ENCODE measurements at places on chromosomes 16 and 17.
A peak's percentile ranks its signal among the peaks of the same experiment; 100 is the strongest.

DNA sequence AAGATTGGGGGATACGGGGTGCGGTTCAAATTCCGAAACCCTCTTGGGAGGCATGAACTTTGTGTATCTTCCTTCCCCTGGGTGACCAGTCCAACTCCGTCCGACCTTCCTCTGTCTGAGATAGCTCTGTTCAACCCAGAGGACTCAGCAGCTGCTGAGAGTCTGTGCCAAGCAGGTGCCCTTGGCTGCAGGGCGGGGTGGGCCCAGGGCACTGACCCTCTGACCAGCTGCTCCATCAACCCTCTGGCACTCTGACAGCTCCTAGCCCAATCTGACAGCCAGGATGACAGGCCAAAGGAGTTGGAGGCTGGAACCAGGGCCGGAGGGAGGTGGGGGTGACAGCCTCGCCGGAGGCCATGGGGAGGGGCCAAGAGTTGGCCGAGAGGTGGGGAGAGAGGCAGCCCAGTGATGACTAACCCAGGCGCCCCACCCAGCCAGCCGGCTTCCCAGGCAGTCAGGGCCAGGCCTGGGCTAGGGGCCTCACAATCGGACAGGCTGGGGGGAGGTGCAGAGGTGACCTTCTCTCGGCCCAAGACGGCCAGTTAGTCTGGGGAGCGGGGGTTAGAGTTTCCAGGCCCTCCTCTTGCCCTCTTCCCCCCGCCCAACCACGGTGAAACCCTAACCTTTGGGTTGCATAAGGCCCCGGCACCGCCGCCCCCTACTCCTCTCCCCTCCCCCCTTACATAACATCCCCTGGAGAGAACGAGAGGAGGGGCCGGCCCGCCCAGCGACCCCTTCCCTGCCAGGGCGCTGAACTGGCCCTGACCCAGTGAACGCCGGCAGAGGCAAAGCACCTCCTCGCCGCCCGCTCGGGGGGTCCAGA, 5.0 kb upstream of the TLCD2 start:
- DNase-seq, result peak; percentile 96

DNA sequence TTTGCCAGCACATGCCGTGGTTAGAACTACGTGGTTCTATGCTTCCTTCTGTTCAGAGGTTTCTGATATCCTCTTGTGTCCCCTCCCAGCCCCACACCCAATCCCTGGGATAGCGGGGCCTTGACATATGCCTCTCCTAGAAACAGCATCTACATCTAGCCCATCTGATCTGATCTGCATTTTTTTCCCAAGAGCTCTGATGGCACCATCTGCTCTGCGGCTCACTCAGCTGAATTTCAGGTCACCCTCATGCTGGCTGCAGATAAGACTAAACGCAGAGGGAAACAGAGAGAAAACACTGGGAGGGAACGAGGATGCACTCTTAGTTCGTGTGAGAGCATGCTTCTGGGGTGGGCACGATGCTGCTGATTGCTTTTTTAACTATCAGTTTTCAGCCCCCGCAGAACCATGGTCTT, 10.7 kb downstream of the WIPI1 start:
- no peak for DNase-seq

- peak; percentile 50 for DNase-seq
These were observed 1.8 kb downstream of the MAP3K14 start for GRCh38 chr17:45314741-45315647.

DNA sequence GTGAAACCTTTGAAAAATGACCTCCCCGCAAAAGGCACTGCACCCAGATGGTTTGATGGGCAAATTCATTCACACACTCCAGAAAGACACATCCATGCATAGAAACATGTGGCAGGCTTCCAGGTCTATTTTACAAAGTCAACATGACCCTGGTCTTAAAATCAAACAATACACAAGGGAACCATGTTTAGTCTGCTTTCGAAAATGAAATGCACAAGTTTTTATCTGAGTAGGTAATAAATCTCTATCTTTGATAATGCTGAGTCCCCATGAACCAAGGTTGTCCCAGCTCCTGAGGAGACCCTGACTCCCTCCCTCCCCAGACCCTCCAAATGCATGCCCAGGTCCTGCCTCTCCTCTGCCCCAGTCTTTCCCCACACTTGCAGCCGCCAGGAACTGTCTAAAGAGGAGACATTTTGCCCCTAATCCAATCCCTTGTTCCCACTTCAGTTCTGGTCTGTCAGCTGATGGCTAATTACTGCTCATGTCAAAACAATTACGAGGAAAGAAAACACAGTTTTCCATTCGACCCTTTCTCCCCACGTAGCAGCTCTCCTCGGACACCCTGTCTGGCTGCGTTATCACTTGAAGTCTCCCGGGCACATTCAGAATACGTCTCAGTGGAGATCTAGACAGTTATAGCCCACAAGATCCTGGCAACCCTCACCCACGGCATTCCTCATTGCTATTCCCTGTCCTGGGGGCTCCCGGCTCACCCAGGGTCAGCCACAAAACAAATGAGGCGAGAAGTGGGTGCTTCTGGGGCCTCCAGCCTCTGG, 68.8 kb upstream of the RCVRN start:
- no peak for DNase-seq

GRCh38 chr17:62075308-62075815, 10.3 kb upstream of the MED13 start:
- no peak for DNase-seq

- DNase-seq, result no peak
These were observed 74.3 kb downstream of the AXIN2 start for GRCh38 chr17:65487161-65487560.

DNA sequence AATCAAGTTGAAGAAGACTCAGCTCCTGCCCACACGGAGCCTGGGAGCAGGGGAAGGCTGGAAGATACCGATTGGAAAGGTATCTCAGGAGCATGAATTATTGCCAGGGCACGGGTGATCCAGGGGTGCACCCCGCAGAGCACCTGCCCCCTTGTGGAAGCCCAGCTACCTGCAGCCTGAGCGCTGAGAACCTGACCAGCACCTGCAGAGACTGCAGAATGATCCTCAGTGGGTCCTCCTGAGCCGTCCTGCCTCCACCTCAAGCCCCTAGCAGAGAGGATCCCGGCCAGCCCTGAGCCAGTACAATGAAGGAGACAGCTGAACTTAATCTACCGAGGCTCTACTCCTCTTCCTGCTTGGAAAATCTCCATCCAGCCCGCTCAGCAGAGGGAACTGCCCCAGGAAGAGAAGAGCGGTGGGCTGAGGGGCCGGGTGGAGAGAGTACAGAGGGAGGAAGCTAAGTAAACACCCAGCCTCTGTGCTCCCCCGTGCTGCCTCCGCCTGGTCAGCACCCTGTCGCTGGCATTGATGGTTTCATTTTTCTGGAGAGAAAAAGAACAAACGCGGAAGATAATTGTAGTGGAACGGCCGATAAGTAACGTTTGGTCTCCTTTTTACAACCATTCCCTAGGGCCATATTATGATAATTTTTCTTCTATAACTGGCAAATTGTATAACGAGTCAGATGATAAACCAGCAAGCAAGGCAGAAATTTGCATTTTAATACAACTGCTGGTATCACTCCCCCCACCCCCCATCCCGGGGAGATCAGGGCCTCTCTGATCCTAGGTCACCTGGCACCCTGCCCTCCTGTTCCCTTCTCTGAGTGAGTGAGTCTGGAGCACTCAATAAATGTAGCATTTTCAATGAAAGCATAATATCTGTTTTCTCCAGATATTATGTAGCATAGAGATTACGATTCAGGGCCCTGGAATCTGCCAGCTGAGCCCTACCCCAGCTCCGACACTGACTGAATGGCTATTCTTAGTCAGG, 204.5 kb upstream of the RPL38 start:
- DNase-seq, result no peak

- no peak for DNase-seq
These were observed 2.7 kb upstream of the ABCA3 start for GRCh38 chr16:2343211-2343610.

- DNase-seq, result no peak
These were observed 37.2 kb upstream of the TBX2 start for GRCh38 chr17:61362396-61362795.

GRCh38 chr17:59498530-59499307, 66.7 kb upstream of the DHX40 start:
- DNase-seq, result no peak

GRCh38 chr16:64990101-64990500, 131.8 kb downstream of the CDH11 start:
- no peak for DNase-seq

DNA sequence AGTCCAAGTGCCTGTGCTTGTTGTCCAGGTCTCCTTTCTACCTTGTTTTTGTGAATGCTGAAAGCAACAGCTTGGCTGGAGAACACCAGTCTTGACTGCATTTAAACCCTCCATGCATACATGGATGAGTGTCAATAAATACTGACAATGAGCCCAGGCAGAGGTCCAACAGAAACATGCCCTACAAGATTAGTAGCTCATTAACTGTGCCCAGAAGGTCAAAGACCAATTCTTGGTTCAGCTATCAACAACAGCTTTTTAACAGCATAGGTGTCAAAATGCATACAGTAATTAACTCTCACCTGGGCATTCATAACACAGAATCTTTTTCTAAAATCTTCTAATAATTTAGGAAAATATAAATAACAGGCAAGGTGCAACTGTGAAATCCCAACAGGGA, 63.2 kb downstream of the N4BP1 start:
- DNase-seq, result no peak

GRCh38 chr16:52440248-52440647, 106.7 kb downstream of the TOX3 start:
- no peak for DNase-seq

- DNase-seq, result no peak
These were observed 3.1 kb upstream of the HOXB2 start for GRCh38 chr17:48547808-48548522.

- peak; percentile 82 for DNase-seq
These were observed 142.9 kb upstream of the MYOCD start for GRCh38 chr17:12522743-12523183.
